Transverse colon (tissue), 4 donors: ENCODE measurements at places on chromosomes 12 and 14. TPM values are rescaled to one million over a fixed set of nuclear protein-coding genes. Genes with fewer than 3 reads are reported as not detected.

GRCh38 chr12:116370886-116371580 lies 93.5 kb upstream of the MED13L start:
- H3K27me3 ChIP-seq, result no peaks in the 10 kb centered on the region
- H3K27ac ChIP-seq, result no peak overlapping the region
- H3K4me1 ChIP-seq, result peaks cover 3% of the 10 kb centered on the region
- no peaks in the 10 kb centered on the region for H3K36me3 ChIP-seq
- no peak for DNase-seq

MYH6 gene
- total RNA-seq, result 1.5 TPM

SLC8A3 gene
- 0.32 TPM for total RNA-seq

DAO gene
- 4.4 TPM for total RNA-seq

GRCh38 chr14:69953266-69953915 lies 74.2 kb downstream of the SMOC1 start:
- H3K27me3 ChIP-seq, result no peaks in the 10 kb centered on the region
- no peak overlapping the region for H3K27ac ChIP-seq
- no peaks in the 10 kb centered on the region for H3K36me3 ChIP-seq
- H3K4me1 ChIP-seq, result no peaks in the 10 kb centered on the region

REP15 gene
- 52.3 TPM for total RNA-seq

HOXC9 gene
- total RNA-seq, result not detected

- H3K4me3 ChIP-seq, result peak overlapping the region; percentile 2
- H3K27ac ChIP-seq, result peak overlapping the region; percentile 92
- no peaks in the 10 kb centered on the region for H3K27me3 ChIP-seq
- H3K4me1 ChIP-seq, result peaks cover 70% of the 10 kb centered on the region
These were observed 79.9 kb downstream of the ARF6 start for GRCh38 chr14:49972823-49973222.

- no peaks in the 10 kb centered on the region for H3K4me1 ChIP-seq
- H3K27ac ChIP-seq, result no peak overlapping the region
- H3K27me3 ChIP-seq, result no peaks in the 10 kb centered on the region
These were observed 1019.8 kb downstream of the GALC start for GRCh38 chr14:86973177-86973576.

DNA sequence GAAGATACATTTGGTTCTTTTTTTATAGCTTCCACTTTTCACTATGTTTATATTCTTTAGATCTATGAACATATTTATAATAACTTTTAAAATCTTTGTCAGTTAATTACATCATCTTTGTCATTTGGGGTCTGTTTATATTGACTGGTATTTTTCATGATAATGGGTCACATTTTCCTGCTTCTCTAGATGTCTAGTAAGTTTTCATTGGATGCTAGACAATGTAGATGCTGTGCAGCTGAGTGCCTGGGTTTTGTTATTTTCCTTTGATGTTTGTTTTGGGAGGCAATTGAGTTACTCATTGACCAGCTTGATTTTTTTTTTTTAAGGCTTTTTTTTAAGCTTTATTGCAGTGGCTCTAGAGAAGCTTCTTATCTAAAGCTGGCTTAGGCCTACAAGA lies 4.9 kb downstream of the MAP1LC3B2 start:
- no peak overlapping the region for H3K27ac ChIP-seq
- no peak for DNase-seq
- no peak overlapping the region for H3K4me3 ChIP-seq
- no peaks in the 10 kb centered on the region for H3K27me3 ChIP-seq
- peaks cover 7% of the 10 kb centered on the region for H3K4me1 ChIP-seq

DNA sequence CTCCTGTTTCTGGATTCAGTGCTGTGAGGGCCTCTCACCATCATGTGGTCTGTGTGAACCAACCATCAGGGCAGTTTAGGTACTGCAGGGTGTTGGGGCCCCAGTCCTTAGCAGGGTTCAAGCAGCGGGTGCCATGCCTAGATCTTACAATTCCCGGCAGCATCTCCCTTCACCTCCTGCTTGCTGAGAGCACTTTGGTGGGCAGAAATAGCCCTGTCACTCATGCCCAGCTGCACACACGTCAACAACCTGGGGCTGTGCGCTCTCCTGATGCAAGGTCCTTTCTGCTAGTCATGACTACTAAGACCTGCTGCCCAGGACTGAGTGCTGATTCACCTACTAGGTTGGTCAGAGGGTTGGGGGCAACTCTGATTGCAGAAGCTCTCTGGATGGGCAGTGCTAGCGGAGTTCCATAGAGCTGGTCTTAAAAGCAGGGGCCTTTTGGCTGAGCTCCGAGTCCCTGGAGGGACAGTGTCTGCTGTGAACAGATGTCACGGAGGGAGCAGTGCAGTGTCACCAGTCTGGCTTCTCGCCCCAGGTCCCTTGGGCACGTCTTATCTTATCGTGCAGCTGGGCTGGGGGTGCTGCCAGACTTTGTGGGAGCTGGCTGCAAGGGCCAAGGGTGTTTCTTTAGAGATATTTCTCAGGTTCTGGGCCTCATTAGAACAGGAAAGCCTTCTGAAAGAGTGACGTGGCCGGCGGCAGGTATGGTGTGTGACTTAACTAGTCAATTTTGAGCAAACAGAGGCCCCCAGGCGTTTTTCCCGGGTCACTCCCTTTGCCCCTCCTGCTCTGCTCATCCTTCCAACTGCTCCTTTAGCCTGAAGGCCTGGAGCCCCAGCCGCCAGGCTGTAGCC lies 71.8 kb downstream of the NINJ2 start:
- DNase-seq, result no peak
- no peak overlapping the region for H3K27ac ChIP-seq
- no peaks in the 10 kb centered on the region for H3K4me1 ChIP-seq
- H3K4me3 ChIP-seq, result no peak overlapping the region
- no peaks in the 10 kb centered on the region for H3K36me3 ChIP-seq

DNA sequence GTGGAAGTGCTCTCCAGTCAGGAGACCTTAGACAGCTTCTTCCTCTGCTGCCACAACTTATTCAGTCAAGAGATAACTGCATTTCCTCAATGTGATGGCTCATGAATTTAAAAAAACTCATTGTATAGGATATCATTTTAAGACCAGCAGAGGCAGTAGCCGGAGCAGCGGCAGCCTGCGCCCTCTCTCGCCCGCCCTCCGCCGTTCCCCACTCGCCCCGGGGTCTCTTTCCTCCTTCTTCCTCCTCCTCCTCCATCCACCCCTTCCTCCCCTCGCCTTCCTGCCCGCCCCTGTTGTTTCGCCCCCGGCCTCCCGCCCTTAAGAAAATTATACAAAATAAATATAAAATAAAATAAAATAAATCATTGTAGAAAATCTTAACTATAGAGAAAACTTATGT lies 687.6 kb downstream of the FLRT2 start:
- H3K27ac ChIP-seq, result no peak overlapping the region
- no peak overlapping the region for H3K4me3 ChIP-seq
- no peaks in the 10 kb centered on the region for H3K36me3 ChIP-seq
- H3K4me1 ChIP-seq, result no peaks in the 10 kb centered on the region

DPPA3 gene
- total RNA-seq, result not detected

- no peaks in the 10 kb centered on the region for H3K27me3 ChIP-seq
- H3K4me3 ChIP-seq, result no peak overlapping the region
- no peaks in the 10 kb centered on the region for H3K36me3 ChIP-seq
- peak overlapping the region; percentile 92 for H3K27ac ChIP-seq
- H3K4me1 ChIP-seq, result peaks cover 85% of the 10 kb centered on the region
These were observed 44.5 kb downstream of the PSMA6 start for GRCh38 chr14:35336494-35337268.

PIANP gene
- total RNA-seq, result not detected

GRCh38 chr14:27236601-27237000 lies 638.8 kb upstream of the NOVA1 start:
- H3K4me1 ChIP-seq, result no peaks in the 10 kb centered on the region
- H3K36me3 ChIP-seq, result no peaks in the 10 kb centered on the region
- DNase-seq, result no peak
- no peaks in the 10 kb centered on the region for H3K27me3 ChIP-seq

PPFIA2 gene
- total RNA-seq, result 0.37 TPM

- H3K36me3 ChIP-seq, result no peaks in the 10 kb centered on the region
- no peaks in the 10 kb centered on the region for H3K4me1 ChIP-seq
- H3K27ac ChIP-seq, result no peak overlapping the region
- no peak for DNase-seq
- H3K27me3 ChIP-seq, result no peaks in the 10 kb centered on the region
These were observed 86.2 kb downstream of the C12orf50 start for GRCh38 chr12:87943023-87943422.

ALG10 gene
- total RNA-seq, result 8.1 TPM

AMDHD1 gene
- not detected for total RNA-seq

GRCh38 chr12:104998423-104999346 lies 12.6 kb downstream of the NOPCHAP1 start:
- DNase-seq, result peak; percentile 77
- peaks cover 10% of the 10 kb centered on the region for H3K36me3 ChIP-seq

DNA sequence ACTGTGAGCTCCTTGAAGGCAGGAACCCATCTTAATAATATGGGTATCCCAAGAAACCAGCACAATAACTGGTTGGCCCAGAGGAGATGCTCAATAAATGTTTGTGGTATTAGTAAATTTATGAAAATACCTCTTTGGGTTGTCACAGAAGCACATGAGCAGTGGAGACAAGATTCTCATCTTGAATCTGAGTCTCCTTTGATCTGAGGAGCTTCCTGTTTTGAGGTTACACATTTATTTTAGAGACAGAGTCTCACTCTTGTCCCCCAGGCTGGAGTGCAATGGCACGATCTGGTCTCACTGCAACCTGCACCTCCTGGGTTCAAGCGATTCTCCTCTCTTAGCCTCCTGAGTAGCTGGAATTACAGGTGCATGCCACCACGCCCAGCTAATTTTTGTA lies 247.4 kb downstream of the NRXN3 start:
- no peaks in the 10 kb centered on the region for H3K4me1 ChIP-seq
- no peak for DNase-seq
- H3K27ac ChIP-seq, result no peak overlapping the region
- no peaks in the 10 kb centered on the region for H3K27me3 ChIP-seq

CISTR gene
- not detected for total RNA-seq

GRCh38 chr12:91887957-91888356 lies 257.7 kb downstream of the BTG1 start:
- H3K27ac ChIP-seq, result no peak overlapping the region
- no peaks in the 10 kb centered on the region for H3K4me1 ChIP-seq
- no peaks in the 10 kb centered on the region for H3K27me3 ChIP-seq

- H3K27me3 ChIP-seq, result no peaks in the 10 kb centered on the region
- H3K27ac ChIP-seq, result no peak overlapping the region
- no peaks in the 10 kb centered on the region for H3K4me1 ChIP-seq
- H3K36me3 ChIP-seq, result no peaks in the 10 kb centered on the region
- DNase-seq, result no peak
These were observed 77.9 kb downstream of the SPATA7 start for GRCh38 chr14:88463318-88463717.

CFAP54 gene
- total RNA-seq, result not detected

AGAP2 gene
- 1.2 TPM for total RNA-seq

- peak within 1 kb of the TSS; percentile 51 for H3K4me3 ChIP-seq
- DNase-seq, result no peak
- no peaks in the 10 kb centered on the region for H3K36me3 ChIP-seq
- no peaks in the 10 kb centered on the region for H3K4me1 ChIP-seq
- peaks cover 65% of the 10 kb centered on the region for H3K27me3 ChIP-seq
These were observed at the start of gene SLC8A3 for GRCh38 chr14:70188659-70189455. TSS of gene SLC8A3 (minus strand) at chr14:70188951. CDS start at chr14:70168422, 20,529 bp downstream.

CFAP251 gene
- 1.7 TPM for total RNA-seq

- H3K4me3 ChIP-seq, result peak overlapping the region; percentile 62
- peaks cover 48% of the 10 kb centered on the region for H3K4me1 ChIP-seq
- H3K36me3 ChIP-seq, result no peaks in the 10 kb centered on the region
- peak; percentile 88 for DNase-seq
- H3K27ac ChIP-seq, result peak overlapping the region; percentile 93
- H3K27me3 ChIP-seq, result no peaks in the 10 kb centered on the region
These were observed 28.4 kb upstream of the GPR132 start for GRCh38 chr14:105093431-105094192.

- DNase-seq, result no peak
- no peak overlapping the region for H3K27ac ChIP-seq
- peaks cover 10% of the 10 kb centered on the region for H3K4me1 ChIP-seq
- H3K36me3 ChIP-seq, result no peaks in the 10 kb centered on the region
- H3K4me3 ChIP-seq, result no peak overlapping the region
- H3K27me3 ChIP-seq, result peaks cover 45% of the 10 kb centered on the region
These were observed 50.6 kb downstream of the SMUG1 start for GRCh38 chr12:54138219-54138618.

- no peaks in the 10 kb centered on the region for H3K4me1 ChIP-seq
- H3K27ac ChIP-seq, result no peak overlapping the region
- no peak for DNase-seq
- no peaks in the 10 kb centered on the region for H3K36me3 ChIP-seq
- no peak overlapping the region for H3K4me3 ChIP-seq
- H3K27me3 ChIP-seq, result no peaks in the 10 kb centered on the region
These were observed 43.5 kb downstream of the TMX1 start for GRCh38 chr14:51283402-51284085.

MORN3 gene
- total RNA-seq, result not detected

IL22 gene
- not detected for total RNA-seq
